ENCODE measurements at places on chromosomes 16 and 17.

GRCh38 chr16:54048586-54049495, 237.7 kb downstream of the IRX3 start:
- DNase-seq, result peak; percentile 93

- DNase-seq, result peak; percentile 46
Measured at GRCh38 chr17:28570716-28571360, 486 bp downstream of the PIGS start.

GRCh38 chr17:9802294-9802693, 10.9 kb upstream of the DHRS7C start:
- no peak for DNase-seq

DNA sequence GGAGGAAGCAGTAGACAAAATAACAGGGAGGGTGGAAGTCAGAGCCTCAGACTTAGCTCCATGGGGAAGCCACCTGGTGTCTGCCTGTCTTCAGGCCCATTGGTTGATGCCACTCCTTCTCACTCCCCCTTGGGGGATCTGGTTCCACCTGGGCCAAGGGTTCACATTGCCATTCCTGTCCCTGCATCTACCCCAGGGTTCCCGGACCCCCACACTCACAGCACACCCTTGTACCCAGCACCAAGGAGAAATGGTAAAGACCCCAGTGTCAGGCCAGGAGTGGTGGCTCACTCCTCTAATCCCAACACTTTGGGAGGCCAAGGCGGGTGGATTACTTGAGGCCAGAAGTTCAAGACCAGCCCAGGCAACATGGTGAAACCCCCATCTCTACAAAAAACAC, 1.0 kb upstream of the CA7 start:
- no peak for DNase-seq

GRCh38 chr16:3458852-3459361, 15.4 kb downstream of the NAA60 start:
- DNase-seq, result no peak

GRCh38 chr17:17462048-17462824, 14.6 kb upstream of the MED9 start:
- DNase-seq, result no peak

Data from NCI-H2171 treated with DMSO at 0.1 percent for 48 hours (cell line).